ENCODE measurements at places on chromosomes 13 and 19.

DNA sequence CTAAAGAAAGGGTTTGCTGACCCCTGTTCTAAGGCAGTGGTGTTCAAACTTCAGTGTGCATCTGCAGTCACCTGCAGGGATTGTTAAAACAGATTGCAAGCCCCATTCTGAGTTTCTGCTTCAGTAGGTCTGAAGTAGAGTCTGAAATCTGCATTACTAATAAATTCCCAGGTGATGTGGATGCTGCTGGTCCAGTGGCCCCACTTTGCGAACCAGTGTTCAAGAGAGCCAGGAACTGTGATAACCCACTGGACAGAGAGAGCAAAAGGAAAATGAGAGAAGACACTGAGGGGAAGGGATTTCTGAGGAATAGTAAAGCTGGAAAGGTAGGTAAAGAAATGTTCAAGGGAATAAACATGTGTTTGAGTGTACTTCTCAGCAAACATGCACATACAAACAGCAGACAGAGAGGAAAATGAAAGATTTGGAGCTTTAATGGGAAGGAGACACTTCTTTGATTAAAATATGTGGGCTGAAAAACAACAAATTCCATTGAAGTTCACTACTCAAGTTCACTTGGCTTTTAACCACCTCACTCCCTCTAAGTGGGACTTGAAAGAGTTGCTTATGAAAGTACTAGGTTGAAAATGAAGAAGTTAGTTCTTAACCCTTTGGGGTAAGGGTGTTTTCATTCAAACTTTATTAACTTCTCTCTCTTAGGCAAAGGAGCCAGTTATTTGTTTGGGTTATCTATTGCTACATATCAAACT lies 26.4 kb upstream of the FAM216B start:
- DNase-seq, result no peak

GRCh38 chr19:16358456-16358855 lies 33.8 kb downstream of the KLF2 start:
- DNase-seq, result no peak

DNA sequence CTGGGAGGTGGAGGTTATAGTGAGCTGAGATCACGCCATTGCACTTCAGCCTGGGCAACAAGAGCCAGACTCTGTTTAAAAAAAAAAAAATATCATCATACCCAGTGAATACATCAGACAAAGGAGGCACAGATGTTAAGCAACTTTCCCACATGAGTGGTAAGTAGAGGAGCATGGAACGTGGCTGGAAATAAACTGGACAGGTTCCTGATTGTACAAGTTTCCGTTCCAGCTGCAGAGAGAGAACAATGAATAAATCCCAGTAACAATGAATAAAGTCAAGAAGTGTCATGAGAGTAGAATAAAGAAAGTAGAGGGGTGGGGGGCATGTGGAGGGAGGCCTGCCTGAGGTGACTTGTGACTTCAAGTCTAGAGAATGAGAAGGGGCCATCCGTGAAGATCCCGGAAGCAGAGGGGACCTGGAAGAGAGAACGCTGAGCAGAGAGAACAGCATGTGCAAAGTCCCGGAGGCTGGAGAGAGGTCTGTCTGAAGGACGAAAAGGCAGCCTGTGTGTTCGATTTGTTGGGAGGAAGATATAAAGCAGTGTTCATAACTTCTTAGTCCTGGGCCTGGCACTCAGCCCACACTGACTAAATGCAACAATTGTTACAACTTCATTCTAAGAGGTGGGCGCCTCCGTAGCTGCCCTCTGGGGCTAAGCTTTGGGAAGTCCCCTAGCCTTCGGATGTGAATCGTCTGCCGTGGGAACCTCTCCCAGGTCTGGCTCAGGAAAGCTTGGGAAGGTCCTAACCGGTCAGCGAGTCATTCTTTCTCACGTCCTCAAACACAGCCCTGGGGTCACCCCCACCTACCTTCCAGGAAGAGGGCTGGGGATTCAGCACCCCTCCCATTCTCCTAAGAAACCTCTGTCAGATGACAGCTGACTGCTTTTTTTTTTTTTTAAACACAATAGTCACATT lies 15.3 kb upstream of the ARHGEF18 start:
- DNase-seq, result no peak

DNA sequence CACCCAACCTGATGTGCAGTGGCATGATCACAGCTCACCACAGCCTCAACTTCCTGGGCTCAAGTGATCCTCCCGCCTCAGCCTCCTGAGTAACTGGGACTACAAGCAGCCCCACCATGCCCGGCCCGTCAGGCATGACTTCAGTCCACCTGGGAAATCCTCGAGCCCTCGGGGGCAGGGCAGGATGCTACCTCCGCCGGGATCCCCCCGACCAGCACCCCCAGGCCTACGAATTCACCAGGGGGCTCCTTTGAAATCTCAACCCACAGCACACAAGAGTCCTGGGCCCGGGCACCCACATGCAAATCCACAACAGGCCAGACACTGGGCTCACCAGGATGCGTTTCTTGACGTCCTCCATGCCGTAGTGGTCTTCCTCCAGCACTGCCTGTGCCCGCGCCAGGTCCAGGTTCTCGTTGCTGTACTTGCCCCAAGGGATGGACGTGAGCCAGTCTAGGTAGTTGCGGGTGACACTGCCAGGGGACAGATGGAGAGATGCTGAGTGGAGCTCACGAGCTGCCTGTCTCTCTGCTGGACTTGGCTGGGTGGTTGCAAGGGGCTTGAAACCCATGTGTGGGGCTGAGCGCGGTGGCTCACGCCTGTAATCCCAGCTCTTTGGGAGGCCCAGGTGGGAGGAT lies 10.5 kb downstream of the RPL36 start:
- DNase-seq, result no peak

DNA sequence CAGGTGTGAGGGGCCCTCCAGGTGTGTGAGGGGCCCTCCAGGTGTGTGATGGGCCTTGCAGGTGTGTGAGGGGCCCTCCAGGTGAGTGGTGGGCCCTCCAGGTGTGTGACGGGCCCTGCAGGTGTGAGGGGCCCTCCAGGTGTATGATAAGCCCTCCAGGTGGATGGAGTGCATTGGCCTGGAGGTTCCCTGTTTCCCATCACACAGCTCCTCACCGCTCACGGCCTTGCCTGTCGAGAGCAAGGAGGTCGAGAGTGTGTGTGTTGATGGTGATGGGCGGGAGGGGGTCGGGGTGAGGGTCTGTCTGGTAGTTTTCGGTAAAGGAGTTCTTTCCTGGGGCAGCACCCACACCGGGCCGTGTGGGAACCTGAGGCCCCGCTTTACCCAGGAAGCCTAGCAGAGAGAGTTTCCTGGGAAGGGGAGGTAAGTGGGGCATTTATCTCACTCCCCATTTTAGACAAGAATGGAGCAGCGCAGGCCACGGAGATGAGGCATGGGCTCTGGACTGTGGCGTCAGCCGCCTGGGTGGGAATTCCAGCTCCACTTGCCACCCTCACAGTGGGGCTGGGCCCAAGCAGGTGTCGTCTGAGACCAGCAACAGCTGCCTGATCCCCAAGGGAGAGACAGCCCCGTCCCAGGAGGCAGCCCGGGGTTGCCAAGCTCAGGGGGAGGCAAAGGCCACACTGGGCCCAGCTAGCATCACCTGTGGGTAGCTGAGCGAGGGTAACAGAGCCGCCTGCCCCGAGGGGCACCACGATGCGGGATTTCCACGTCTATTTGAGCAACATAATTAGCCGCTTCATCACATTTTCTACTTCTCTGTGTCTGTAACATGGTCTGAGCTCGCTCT lies 10.9 kb upstream of the GAS6 start:
- no peak for DNase-seq

GRCh38 chr19:48481846-48482639 lies 12.9 kb downstream of the CYTH2 start:
- no peak for DNase-seq

DNA sequence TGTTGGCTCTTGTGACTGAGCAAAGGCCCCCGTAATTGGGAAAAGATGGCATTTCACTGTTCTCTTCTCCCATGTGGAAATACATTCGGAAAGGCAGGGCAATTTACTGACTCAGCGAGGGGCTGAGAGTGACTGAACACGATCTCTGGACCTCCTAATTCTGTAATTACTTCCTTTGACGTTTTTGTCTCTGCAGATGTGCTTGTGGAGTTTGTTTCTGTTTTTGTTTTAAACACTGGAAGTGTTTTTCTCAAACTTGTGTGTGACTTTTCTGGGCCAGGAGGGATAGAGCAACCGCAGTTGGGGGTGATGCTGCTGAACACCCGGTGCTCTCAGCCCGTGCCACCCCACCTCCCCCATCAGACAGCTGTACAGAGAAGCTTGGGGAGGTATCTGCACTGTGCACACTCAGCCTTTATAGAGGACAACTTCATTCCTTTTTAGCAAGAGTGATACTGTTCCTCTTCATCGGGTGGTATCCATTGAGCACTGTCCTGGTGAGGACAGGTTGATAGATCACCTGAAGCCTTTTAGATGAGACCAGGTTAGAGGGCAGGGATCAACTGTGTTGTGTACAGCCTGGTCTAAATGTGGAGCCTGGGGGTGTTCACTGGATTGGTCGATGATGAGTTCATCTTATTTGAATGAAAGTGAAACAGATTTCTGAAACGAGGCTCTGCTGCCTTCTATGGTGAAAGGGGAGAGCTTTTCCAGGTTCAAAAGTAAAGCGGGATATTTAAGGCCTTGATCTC lies 117.4 kb downstream of the ESD start:
- DNase-seq, result no peak

DNA sequence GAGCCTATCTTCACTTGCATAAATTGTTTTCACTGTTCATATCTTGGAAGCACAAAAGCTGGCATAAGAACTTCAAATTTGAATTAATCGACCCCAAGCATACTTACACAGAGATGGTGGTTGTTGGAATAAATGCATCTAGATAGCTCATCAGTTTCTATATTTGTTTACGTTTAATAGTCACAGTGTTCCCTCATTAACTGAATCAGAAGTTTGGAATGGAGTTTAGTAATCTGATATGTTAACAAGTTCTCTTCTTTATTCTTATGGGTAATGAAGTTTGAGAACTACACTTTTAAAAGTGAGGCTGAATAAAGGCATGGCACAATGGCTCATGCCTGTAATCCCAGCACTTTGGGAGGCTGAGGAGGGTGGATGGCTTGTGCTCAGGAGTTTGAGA lies 886.7 kb upstream of the PCDH20 start:
- no peak for DNase-seq

DNA sequence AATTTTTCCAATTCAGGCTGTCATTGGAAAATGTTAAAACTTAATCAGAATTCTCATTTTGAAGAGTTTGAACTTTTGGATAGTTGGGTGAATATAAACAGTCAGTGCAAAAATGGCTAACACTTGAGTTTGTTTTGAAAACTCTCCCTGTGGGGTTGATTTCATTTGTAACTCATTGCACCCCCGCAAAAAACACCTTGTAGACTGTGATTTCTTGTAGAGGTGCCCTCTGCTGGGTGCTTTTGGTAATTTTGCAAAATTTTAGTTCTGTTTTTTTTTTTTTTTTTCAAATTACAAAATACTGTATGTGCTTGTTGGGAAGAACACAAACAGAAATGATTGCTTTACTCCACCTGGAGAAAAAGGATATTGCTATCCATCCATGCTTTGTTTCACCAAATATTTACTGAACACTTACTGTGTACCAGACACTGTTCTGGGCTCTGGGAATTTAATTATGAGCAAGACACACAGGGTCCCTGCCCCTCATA lies 28.2 kb upstream of the GPI start:
- no peak for DNase-seq

DNA sequence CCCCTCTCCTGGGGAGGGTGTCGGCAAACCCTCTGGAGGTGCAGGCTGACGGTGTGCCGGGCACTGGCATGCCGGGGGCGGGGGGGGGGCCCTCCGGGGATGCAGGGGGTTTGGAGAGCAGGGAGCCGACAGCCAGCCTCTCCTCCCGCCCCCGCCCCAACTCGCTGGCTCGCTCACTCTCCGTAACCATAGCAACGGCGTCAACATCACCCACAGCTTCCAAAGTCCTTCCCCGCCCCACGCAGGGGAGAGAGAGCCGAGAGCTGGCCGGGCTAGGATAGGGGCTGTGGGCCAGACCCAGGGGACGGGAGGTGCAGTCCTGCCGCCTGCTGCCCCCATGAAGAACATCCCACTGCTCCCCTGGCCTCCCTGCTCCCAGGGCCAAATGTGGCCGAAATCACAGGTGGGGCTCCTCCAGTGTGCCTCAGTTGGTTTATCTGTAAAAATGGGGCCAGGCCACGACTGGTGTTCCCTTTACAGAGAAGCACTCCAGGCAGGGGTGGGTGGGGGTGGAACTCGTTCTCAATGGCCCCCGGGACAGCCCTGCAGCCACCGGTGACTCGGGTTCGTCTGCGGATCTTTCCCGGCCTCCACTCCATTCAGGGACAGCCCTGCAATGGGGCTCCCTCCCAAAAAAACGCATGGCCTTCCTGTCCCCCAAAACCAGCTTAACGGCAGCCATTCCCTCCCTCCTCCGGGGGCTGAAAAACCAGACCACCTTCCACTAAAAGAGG lies 3.2 kb downstream of the KLF16 start:
- no peak for DNase-seq

Measured in PC-9 (cell line).